ENCODE measurements at places on chromosomes 16 and 17.

DNA sequence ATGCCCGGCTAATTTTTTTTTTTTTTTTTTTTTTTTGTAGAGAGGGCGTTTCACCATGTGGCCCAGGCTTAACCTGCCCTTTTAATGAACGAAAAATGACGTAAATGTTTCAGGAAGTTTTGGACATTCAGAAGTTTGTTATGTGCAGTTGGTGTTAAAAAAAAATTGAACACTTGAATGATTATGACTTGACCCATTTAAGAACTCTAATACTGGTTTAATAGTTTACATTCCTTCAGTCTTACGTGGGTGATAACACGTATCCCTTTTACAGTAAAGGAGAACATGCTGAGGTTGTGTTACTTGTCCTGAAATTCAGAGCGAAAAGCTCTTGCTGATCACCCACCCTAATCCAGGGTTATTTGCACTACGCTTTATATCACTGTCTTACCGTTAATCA, 1.7 kb downstream of the MLYCD start:
- no peak for DNase-seq

- no peak for DNase-seq
These were observed 11.5 kb downstream of the DEXI start for GRCh38 chr16:10930755-10931093.

DNA sequence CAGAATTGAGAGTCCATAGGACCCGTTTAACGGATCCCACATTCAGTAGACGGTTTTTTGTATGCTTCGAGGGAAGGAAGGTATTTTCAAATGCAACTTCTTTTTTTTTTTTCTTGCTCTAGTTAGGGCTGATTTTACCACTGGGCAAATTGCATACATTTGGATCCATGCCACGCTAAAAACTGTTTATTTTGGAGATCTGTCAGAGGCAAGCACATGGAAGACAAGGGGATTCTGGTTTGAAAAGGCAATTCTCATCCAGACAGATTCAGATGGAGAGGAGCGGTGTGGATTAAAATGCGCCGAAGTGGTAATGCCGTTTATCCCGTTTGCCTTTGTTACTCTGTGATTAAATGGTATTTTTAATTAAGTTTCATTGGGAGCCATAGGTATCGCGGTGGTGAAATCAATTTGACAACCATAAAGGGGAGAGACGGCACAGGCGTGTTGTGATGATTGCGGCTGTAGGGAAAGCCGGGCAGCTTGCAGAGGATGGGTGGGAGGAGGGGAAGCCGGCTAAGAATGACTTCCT, 170.4 kb downstream of the IRX3 start:
- no peak for DNase-seq

- DNase-seq: no peak
These were observed 22.2 kb upstream of the CLEC18C start for GRCh38 chr16:70151391-70151790.

GRCh38 chr17:70172449-70172848, 3.1 kb downstream of the KCNJ2 start:
- DNase-seq: no peak

DNA sequence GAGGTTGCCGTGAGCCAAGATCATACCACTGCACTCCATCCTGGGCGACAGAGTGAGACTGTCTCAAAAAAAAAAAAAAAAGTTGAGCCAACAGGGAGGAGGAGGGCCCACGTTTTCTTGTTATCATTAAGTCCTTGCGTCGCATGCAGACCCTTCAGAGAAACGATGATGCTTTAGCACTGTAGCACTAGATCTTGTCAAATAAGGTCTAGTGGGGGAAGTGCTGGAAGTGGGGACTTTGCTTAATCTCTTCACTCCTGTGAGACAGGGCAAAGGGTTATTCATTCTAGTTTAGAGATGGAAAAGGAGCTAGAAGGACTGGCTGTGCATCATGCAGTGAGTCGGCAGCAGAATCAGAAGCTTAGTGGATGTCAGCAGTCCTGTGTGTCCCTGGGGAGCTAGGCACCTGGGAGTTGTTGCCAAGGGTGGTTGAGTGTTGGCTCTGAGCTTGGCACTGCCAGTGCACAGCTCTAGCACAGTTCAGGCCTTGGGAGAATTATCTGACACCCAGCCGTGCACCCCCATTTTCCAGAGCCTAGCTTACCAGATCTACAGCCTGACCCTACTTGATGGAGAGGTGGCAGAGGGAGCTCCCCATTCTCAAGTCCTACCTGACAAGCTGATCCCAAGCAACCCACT, 33.4 kb upstream of the TBX2 start:
- DNase-seq: no peak

DNA sequence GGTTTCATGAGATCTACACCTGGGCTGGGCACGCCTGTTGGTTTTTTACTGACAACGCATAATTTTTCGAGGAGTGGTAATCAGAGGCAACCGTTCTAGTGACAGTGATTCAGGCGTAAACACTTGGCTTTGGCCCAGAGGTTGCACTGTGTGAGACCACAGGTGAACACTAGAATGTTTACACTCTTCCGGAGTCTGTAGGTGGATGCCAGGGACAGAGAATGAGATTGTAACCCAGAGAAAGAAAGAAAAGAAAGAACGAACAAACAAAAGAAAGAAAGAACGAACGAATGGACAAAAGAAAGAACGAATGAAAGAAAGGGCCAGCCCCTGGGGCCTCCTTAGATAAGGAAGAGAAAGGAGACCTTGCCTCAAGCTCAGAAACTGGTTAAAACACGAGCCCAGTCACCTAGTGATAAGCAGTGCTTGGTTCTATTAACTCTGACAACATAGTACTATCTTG, 113.2 kb downstream of the PRKCB start:
- DNase-seq: no peak

DNA sequence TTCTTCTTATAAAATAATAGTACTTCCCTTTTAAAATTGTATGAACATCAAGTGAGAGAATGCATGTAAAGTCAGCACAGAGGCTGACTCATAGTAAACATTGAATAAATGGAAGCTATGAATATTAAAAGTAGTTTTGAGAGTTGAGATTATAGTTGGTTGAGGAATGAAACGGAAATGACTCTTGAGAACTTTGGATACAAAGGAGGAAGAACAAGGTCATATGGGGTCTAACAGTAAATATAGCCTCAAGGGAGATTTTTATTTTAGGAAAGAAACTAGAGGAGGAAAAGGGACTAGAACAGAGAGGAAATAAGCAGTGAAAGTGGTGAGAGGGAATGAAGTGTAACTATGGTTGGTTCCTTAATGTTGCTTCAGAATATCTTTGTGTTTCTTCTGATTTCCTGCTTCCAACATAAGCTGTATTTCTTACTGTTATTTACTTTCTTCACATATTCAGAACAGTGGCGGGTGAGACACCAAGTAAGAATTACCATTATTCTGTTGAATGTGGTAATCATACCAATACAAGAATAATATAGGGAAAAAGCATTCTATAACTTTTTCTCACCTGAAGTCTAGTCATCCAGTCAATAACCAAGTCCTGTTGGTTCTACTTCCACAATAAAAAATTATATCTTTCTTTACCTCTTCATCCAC, 165.1 kb downstream of the CHD9 start:
- DNase-seq: no peak

- DNase-seq: no peak
These were observed 2.9 kb upstream of the PGS1 start for GRCh38 chr17:78375401-78376151.

GRCh38 chr17:77746393-77746792, 212.1 kb upstream of the TNRC6C start:
- no peak for DNase-seq

All from activated gamma-delta T cell (primary cell).